ENCODE measurements at places on chromosomes 2 and 18.

DNA sequence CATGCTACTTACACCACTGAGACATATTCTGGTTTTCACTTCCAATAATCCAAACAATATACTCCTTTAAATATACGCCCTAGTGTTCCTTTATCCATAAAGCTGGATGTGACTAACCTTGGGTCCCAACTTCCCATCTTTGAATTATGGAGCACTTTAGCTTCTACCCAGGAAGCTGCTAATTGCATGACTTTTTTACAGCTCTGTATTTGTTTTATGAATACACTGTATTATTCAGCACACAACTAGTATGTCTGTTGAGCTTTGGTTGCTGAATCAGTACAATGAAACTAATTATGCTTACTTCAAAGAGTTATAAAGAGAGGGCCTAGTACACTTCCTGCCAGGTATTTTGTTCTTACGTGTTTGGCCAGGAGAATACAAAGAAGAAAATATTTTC lies 118.5 kb downstream of the BAZ2B start:
- peak; percentile 60 for DNase-seq

GRCh38 chr18:74277296-74277695 lies 14.5 kb downstream of the CYB5A start:
- no peak for DNase-seq

GRCh38 chr2:125581557-125581956 lies 1074.4 kb upstream of the GYPC start:
- DNase-seq = no peak

DNA sequence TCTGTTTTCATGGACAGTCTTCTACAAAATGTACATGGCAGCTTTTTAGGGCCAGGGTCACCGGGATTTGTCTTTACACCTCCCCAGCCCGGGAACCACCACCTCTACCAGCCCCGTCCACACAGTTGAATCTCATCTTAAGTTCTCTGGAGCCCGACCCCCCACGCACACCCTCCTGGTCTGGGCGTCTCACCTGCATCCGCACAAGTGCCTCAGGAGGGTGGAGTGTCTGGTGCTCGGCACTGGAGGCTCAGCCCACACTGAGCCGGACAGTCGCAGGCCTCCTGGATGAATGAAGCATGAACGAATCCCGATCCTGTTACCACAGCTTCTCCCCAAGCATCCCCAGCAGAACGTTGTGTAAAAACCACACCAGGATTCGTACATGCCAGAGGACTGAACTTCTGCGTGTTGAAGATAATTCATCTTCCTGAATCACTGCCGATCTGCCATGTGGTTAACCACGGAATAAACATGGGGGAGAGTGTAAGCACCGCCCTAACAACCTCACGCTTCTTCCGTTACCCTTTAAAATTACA lies 162.0 kb downstream of the RTP5 start:
- DNase-seq = no peak

GRCh38 chr2:29123617-29124349 lies 8.6 kb downstream of the CLIP4 start:
- DNase-seq = no peak

DNA sequence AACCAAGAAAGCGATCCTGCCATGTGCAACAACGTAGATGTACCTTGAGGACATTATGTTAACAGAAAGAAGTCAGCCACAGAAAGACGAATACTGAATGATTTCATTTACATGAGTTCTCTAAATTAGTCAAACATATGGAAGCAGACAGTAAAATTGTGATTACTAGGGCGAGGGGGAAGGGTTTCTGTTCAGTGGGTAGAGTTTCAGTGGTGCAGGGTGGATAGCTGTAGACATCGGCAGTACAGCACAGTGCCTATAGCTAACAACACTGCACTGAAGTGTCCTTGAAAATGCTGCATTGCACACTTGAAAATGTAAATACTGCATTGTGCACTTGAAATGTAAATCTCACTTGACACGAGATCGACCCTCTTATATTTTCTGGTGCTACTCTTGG lies 275.3 kb downstream of the GALR1 start:
- no peak for DNase-seq

- peak; percentile 59 for DNase-seq
Measured at GRCh38 chr18:48022531-48023329, 92.3 kb upstream of the SMAD2 start.

DNA sequence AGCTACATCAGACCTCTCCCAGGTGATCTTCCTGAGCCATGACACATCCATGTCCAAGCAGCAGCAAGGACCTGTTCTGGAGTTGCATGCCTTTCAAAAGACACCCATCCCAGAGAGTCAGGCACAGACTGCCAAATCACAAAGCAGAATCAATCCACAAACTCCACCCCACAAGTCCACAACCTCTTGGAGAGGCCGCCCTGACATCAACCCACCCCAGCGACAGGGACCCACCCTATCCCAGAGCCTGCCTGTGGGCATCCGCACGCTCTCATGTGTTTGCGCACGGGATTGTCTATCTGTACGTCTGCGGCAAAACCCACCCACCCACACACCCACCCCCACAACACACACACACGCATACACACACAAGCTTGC lies 11.9 kb downstream of the SMAD7 start:
- no peak for DNase-seq

GRCh38 chr2:84801811-84802210 lies 79.1 kb downstream of the TRABD2A start:
- DNase-seq = peak; percentile 1

- DNase-seq = no peak
Measured at GRCh38 chr2:220076734-220077133, 449.3 kb downstream of the SLC4A3 start.

DNA sequence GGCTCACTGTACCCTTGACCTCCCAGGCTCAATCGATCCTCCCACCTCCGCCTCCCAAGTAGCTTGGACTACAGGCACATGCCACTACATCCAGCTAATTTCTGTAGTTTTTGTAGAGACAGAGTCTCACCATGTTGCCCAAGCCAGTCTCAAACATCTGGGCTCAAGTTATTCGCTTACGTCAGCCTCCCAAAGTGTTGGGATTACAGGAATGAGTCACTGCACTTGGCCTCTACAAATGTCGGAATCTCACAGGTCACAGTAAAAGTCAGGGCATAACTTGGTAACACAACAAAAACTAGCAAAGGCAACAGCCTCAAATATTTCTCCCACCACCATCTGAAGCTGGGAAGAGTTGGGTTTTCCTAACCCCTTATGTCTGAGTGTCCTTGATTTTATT lies 25.3 kb downstream of the SCG2 start:
- no peak for DNase-seq

- peak; percentile 30 for DNase-seq
Measured at GRCh38 chr2:169324581-169325260, 37.6 kb downstream of the LRP2 start.

All from foreskin melanocyte (primary cell).